Suppressor macrophage (primary cell): ENCODE measurements at places on chromosomes 5 and 9.
A peak's percentile ranks its signal among the peaks of the same experiment; 100 is the strongest.

- no peak for DNase-seq
Observed at GRCh38 chr5:81788329-81788728, 37.4 kb upstream of the SSBP2 start.

DNA sequence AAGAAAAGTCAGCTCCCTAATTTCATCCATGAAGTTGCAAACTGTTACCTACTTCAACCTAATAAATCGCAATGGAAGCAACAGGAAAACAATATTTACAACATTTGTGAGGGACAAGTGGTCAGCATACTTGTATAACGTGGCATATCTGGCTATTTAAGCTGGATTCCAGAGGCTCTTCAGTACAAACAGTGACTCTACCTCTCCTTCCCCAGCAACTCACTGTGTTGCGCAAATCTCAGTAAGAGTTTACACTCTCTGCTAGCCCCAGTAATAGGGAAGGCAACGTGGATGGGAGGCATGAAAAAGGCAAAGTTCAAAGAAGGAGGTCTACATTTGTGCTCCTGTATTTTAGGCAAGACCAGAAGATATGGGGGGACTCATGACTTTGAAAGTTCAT is 18.9 kb upstream of the SEMA5A start:
- DNase-seq = no peak

- no peak for DNase-seq
Observed at GRCh38 chr9:18441261-18441660, 32.7 kb upstream of the ADAMTSL1 start.

DNA sequence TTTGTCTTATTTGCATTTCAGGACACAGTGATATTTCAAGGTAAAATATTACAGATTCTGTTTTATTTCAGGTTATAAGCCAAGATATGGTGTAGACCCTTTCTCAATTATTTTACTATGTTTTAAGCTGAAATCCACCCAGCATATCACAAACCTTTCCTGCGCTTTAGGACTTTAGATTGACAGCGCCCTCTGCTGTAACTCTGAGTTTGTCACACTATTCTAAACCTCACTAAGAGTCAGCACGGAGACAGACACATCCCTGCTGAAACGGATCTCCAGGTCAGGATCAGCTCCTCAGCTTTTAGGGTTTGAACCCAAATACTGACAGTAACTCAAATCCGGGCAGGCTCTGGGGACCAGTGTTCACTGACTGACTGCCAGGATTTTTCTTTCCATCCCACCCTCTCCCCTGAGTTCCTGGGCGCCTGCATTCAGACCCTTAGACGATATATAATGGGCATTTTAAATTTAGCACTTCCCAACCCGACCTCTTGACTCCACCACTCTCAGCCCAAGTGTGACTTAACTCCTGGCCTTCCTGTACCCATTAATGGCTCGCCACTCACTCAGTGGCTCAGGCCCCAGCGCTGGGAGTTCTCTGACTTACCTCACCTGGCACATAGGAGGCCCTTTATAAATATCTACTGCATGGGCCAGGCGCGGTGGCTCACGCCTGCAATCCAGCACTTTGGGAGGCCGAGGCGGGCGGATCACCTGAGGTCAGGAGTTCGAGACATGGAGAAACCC is 33.5 kb downstream of the TLX3 start:
- DNase-seq = peak; percentile 85

- DNase-seq = no peak
Observed at GRCh38 chr5:155947394-155948062, 379.4 kb upstream of the SGCD start.

DNA sequence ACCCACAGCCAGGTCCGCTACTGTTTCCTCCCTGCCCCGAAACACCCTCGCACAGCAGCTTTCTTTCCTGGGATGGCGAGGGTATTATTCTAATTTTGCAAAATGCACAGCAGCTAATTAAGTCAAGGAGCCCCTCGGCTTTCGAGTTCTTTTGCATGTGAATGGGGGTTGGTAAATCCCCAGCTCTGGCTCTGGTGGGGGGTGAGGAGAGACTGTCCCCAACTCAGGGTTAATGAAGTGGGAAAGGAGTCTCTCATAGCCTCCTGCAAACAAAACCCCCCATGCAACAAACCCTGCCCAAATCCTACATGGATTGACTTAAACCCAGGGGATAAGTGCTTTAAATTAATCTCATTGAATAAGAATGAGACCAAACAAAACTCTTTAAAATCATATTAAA is 8.8 kb downstream of the BARHL1 start:
- no peak for DNase-seq

GRCh38 chr5:157050050-157050449 is 8.9 kb downstream of the HAVCR1 start:
- peak; percentile 19 for DNase-seq

DNA sequence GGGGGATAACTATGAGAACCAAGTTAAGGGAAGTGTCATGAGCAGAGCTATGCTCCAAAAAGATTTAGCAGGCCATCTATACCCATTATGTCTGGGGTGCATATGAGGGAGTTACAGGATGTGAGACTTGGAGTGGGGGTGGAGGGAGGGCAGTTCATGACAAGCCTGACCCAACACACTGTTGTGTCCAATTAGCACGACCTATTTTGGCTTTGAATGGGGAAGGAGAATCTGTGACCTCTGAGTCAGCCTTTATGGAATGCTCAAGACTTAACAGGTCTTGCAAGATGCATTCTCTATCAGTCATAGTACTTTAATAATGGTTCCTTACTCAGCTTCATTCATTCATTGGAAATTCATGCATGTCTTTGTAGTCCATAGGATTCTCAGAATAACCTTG is 71.7 kb downstream of the GRIA1 start:
- DNase-seq = no peak

- peak; percentile 50 for DNase-seq
Observed at GRCh38 chr5:143341807-143342570, 61.5 kb downstream of the NR3C1 start.

DNA sequence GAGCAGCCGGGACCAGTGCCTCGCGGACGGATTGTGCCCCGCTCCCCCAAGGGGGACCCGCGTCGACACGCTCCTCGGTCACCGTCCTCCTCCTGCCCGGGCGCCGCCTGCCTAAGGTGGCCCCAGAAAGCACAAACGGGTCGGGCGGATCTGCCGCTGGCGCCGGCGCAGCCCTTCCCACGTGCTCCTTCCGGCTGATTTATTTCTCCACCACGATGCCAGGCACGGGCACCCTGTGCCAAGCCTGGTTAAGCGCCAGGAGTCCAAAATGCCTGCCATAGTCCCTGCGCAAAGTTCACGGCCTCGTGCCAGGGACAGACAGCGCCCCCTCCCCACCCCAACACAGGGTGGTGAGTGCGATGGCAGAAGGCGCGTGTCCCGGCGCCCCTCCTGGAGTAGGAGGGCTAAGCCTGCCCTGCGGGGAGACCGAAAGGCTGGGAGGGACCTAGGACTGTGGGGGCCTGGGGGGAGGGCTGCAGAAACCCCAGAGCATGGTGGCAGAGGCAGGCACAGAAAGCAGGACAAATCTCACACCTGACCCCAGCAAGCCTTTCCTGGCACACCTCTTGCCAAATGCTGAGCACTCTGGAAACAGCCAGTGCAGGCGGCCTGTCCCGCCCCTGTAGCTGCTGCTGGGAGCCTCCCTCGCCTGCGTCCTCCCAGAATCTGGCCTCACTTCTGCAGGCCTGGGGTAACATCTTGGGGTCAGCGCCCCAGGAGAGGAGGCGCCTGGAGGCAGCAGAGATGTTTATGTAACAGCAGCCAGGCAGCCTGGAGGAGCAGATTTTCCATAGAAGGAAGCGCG is 1.1 kb upstream of the NOTCH1 start:
- DNase-seq = peak; percentile 76

DNA sequence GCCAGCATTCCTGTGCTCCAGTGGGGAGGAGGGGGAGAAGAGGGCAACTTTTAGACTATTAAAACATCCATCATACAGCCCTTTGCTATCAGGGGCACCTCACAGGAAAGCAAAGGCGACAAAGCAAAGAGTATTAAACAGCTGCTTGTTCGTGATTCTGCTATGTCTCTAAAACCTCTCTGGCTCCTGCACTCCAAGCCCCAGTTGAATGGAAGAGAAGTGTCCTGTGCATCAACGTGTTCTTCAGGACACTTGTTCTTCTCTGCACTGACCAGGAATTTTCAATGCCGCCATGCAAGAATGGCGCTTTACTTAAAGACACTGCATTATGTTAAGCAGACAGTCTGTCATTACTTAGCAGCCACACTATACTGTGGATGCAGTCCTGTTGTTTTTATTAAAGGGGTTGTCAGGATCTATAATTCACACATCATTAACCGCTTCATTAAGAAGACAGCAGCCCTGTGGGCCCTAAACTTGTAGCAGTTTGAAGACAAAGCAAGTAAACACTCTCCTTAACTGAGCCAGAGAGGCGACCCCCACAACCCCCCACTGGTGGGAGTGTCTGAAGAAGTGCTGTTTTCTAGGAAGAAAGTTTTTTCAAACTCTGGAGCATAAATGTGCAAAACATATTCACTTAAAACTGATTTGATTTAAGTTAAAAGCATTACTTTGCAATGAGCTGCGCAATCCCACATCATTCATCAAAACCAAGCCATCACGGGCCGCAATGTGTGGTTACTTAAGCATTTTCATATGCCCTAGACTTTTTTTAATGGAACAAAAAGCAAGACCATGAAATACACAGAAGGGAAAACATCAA is 164.5 kb downstream of the ZNF608 start:
- no peak for DNase-seq

- DNase-seq = peak; percentile 57
Observed at GRCh38 chr9:129609486-129610212, 11.3 kb downstream of the C9orf50 start.

GRCh38 chr5:37111426-37112382 is 137.5 kb downstream of the CPLANE1 start:
- no peak for DNase-seq

GRCh38 chr5:39995990-39996389 is 571.2 kb upstream of the DAB2 start:
- DNase-seq = no peak

DNA sequence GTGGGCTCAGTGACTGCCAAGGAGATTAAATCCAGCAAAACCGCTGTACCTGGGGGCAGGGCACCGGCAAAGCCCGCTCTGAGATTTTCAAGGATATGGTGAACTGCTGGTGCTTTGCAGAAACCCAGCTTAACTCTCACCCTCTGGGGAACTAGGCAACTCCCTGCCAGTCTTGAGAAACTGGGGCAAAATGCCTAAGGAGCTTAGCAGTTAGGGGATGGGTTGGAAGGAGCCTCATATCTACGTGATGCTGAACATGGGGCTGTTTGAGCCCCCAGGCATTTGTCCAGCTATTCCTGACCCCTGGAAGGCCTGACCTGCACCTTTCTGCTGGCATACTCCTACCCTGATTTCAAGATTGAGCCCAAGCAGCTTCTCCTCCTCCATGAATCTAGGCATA is 108.6 kb upstream of the TBC1D2 start:
- no peak for DNase-seq

DNA sequence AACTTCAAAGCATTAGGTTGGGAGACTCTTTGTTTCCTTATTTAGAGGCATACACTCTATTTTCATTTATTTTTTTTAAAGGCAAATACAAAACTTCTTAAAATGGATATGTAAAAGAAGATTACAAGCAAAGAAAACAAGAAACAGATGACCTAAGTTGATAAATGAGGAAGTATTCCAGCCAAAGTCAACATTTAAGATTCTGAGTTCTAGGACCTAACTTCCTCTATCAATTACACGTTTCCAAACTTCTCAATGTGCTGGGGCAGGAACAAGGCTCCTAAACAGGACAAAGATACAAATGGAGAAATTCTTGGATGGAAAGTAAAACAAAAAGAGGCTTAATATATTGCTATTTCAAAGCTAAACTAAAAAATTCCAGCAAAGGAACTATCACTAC is 89.5 kb downstream of the TLE1 start:
- DNase-seq = peak; percentile 47

- no peak for DNase-seq
Observed at GRCh38 chr5:133399247-133399891, 213.0 kb downstream of the FSTL4 start.

- no peak for DNase-seq
Observed at GRCh38 chr9:92504881-92505280, 22.6 kb upstream of the ASPN start.

DNA sequence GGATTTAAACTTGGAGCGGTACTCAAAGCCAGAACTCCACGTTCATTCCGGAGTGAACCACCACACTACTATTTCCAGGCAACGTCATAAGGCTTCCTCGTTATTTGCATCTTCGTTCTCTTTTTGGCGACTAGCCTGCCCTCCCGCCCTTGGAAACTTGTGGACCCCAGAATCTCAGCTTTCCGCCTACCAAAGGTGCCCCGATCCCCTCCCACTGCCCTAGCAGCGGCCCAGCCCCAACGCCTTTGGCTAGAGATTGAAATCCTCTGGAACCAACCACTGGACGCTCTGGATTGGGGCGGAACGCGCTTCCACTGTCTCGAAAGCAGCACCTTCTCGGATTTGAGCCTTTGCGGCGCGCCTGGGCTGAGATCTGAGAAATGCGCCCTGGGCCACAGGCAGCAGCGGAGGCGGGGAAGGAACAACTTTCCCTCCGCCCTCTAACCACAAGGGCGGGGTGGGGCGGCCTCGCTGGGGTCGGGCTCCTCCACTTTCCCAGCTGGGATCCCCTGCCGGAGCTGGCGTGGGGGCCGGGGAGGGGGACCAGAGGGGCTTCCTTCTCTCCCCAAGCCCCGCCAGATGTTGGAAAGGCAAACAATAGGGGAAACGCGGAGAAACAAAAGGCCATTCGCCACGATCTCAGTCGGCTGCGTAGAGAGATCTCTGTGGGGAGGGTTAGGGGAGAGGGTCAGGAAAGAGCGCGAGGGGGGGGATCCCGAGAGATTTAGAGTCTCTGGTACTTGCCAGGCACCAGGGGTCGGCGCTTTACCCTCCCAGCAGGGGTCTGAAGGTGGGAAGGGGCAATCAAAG is 1.3 kb downstream of the MOB3B start:
- DNase-seq = peak; percentile 85

- peak; percentile 5 for DNase-seq
Observed at GRCh38 chr5:42005561-42006153, 80.6 kb downstream of the FBXO4 start.

GRCh38 chr5:173744551-173744950 is 128.1 kb upstream of the BOD1 start:
- DNase-seq = peak; percentile 26

- peak; percentile 78 for DNase-seq
Observed at GRCh38 chr5:179731791-179732411, 721 bp upstream of the MAML1 start.

- peak; percentile 43 for DNase-seq
Observed at GRCh38 chr5:142767911-142768310, 2.3 kb upstream of the ARHGAP26 start.

GRCh38 chr9:134589748-134590147 is 51.9 kb upstream of the COL5A1 start:
- DNase-seq = no peak

GRCh38 chr5:124457901-124458300 is 288.5 kb downstream of the ZNF608 start:
- DNase-seq = no peak

DNA sequence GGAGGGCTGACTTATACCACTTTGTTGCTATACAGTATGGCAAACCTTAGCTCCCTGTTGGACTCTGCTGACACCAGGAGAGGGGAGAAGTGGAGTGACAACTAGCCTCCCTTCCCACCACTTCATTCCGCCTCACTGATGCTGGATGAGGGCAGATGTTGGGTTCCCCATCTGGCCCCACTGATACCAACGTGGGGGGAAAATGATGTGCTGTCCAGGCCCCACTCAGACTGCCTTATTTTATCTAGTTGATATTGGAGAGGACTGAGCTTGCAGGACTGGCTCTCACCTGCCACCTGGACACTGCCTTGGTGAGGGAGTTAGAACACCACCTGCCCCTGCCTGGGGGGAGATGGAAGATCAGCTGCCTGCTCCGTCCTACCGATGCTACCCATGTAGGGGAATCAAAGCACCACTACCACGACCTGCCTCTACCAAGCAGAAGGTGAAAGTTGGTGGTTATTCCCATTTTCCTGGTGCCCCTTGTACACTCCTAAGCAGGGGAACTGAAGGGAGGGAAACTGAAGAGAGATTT is 292.1 kb downstream of the GADD45G start:
- no peak for DNase-seq
